ENCODE measurements at places on chromosomes 7 and 10.

GRCh38 chr7:142855756-142856564 lies 1.1 kb downstream of the EPHB6 start:
- DNase-seq = peak; percentile 37

DNA sequence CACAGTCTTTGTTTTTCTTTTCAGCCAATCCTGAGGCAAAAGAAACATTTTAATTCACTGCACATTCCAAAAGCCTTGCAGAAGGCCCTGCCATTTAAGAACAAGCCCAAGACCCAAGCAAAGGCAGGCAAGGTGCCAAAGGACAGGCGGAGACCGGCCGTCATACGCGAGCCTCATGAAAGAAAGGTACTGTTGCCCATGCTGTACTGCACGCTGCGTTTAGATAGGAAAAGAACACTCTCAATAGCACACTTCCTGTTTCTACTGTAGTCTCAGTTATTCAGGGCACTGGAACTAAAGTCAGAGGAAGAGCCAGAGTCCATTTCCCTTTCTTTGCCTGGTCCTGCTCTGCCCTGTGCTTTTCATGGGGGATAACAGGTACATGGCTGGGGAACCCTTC lies 47.6 kb downstream of the BMS1 start:
- no peak for DNase-seq

DNA sequence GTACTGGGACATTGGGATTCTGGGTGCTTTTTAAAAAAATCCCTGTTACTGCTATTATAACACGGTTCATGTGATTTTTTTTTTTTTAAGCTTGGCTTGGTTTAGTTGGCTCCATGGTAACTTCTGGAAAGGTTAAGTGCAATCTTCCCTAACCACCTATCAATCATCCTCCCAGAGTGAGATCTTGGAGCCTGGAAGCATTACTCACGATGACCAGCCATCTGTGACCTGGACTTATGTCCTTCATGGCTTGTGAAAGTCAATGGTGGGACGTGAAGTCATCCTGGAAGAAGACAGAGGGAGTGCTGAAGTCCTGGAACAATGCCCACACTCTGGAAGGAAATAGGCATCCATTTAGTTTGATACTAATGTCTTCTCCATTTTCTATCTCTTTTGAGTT lies 135.5 kb upstream of the FRMD4A start:
- peak; percentile 61 for DNase-seq

DNA sequence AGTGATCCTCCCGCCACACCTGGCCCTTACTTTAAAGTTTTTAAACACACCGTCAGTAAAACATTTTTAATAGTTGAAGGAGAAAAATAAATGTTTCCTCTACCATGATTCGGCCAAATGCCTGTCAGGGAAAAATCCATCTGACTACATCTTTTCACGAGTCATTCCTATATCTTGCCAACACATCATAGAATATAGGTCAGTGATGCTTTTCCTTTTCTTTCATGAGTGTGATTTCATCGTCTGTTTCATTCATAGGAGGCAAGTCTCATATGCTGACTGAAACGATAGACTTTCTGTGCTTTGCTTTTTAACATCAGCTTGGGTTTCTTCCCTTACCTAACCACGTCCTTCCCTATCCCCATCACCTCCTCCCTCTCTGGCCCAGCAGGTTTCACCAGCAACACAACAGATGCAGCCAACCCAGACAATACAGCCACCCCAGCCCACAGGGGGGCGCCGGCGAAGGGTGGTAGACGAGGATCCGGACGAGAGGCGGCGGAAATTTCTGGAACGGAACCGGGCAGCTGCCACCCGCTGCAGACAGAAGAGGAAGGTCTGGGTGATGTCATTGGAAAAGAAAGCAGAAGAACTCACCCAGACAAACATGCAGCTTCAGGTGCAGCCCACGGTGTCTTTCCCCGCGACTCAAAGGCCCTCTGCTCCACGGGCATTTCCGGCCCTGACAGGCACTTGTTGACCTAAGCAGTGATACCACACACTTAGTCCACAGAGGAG lies 149.2 kb downstream of the TRIL start:
- DNase-seq = peak; percentile 37

DNA sequence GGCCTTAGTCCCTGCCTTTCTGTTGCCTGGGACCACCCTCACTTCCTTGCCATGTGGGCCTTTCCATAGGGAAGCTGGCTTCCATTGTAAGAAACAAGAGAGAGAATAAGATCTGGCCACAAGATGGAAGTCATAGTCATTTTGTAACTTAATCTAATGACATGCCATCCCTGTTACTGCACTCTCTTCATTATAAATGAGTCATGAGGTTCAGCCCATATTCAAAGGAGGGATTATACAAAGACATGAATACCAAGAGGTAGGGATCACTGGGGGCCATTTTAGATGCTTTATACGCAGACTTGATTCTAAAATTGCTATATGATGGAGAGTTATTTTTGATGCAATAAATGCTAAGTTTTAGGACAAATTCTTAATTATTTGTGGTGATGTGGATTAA lies 75.2 kb upstream of the CELF2 start:
- no peak for DNase-seq

- no peak for DNase-seq
These were observed 4.6 kb downstream of the AQP1 start for GRCh38 chr7:30916255-30916654.

DNA sequence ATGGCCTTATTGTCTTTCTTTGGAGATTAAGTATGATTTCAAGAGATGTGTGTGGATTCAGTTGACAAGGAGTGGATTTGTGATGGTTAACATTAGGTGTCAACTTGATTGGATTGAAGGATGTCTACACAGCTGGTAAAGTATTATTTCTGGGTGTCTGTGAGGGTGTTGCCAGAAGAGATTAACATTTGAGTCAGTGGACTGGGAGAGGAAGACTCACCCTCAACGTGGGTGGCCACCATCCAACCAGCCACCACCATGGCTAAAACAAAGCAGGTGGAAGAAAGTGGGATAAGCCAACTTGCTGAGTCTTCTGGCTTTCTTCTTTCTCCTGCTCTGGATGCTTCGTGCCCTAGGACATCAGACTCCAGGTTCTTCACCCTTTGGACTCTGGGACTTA lies 76.1 kb downstream of the GPR37 start:
- no peak for DNase-seq

- DNase-seq = no peak
These were observed 51.8 kb downstream of the TMEM209 start for GRCh38 chr7:130153211-130153908.

DNA sequence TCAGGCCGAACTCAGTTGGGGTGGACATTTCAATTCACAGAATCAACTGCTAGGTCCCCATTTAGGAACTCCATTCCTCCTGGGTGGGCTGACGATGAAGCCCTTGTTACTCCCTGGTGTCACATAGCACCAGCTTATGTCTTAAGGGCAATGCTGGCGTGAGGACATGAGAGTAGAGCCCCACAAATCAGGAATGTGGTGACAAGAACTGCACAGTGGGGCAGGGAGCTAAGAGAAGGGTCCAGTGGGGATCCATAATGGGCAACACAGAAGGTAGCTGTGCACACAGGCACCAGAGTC lies 57.0 kb downstream of the LYZL1 start:
- no peak for DNase-seq

- DNase-seq = peak; percentile 12
These were observed 230.0 kb downstream of the PHF14 start for GRCh38 chr7:11203683-11204082.

GRCh38 chr7:139702313-139702731 lies 75.5 kb downstream of the HIPK2 start:
- DNase-seq = no peak

GRCh38 chr10:130394832-130395231 lies 258.6 kb downstream of the GLRX3 start:
- DNase-seq = no peak

DNA sequence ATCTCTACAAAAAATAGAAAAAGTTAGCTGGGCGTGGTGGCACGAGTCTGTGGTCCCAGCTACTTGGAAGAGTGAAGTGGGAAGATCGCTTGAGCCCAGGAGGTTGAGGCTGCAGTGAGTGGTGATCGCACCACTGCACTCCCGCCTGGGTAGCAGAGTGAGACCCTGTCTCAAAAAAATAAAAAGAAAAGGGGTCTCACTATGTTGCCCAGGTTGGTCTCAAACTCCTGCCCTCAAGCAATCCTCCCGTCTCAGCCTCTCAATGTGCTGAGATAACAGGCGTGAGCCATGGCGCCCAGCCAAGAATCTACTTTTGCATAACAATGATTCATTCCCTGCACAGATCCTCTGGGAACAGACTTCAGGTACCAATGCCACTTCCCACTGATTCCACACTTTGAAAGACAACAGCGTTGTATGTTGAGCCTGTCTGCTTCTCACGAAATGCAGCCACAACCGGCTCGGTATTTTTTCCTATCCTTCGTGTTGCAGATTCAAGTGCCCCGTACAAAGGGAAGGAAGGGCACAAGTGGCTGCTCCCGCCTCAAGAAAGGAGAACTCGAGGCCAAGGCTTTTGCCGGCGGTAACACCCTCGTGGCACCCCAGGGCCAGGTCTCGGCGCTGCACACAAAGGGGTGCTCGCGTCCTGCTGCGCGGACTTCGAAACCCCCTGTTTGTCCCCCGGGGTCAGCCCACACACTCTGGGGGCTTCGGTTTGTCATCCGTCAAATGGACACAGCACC lies 745 bp downstream of the DAGLB start:
- DNase-seq = peak; percentile 83

- DNase-seq = no peak
These were observed 60.1 kb upstream of the GPR26 start for GRCh38 chr10:123606006-123606405.

DNA sequence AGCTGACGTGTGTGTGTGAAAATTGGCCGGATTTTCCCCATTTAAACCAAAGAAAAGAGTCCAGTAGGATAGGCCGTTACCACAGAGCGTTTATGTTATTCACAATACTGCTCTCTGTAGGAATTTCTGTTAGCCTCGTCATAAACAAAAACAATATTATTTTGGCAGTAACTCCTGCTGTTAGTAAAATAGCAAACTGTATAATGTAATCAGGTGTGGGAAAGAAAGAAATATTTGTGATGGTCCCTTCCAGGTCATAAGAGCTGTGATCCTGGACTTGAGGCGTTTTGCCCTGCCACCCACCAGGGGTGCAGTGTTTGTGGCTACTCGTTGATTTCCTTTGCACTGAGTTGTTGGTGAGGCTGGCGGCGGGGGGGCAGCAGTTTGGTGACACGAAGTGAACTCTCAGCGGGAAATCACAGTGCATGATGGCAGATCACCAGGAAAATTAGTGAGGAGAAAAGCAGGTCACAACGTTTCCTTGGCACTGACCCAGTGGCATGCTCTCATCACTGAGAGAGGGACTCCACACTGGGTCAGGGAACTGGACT lies 2.8 kb downstream of the EEPD1 start:
- DNase-seq = peak; percentile 34

DNA sequence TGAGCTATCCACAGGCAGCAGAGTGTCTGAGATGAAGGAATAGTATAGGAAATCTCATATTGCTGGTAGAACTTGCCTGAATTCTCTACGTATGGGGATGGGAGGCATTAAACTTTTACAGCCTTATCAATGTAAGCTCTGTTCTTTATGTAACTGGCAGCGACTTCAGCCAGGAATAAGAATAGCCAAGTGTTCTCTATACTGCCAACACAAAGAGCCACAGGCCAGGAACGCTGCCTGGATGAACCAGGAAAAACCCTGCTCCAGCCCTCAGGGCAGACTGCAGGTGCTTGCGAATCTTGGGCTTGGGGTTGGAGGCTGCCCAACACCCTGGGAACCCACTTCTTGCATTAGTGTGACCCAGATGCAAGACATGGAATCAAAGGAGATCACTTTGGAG lies 6.1 kb upstream of the OLAH start:
- DNase-seq = no peak

DNA sequence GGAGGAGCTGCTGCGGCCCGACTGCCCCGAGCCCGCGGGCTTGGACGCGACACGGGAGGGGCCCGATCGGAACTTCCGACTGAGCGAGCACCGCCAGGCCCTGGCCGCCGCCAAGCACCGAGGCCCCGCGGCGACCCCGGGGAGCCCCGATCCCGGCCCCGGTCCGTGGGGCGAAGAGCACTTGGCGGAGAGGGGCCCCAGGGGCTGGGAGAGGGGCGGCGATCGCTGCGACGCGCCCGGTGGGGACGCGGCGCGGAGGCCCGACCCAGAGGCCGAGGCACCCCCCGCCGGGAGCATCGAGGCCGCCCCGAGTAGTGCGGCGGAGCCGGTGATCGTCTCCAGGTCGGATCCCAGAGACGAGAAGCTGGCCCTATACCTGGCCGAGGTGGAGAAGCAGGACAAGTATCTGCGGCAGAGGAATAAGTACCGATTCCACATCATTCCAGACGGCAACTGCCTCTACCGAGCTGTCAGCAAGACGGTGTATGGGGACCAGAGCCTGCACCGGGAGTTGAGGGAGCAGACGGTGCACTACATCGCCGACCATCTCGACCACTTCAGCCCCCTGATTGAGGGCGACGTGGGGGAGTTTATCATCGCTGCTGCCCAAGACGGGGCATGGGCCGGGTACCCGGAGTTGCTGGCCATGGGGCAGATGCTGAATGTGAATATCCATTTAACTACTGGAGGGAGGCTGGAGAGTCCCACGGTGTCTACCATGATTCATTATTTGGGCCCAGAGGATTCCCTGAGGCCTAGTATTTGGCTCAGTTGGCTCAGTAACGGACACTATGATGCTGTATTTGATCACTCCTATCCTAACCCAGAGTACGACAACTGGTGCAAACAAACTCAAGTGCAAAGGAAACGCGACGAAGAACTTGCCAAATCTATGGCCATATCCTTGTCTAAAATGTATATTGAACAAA lies 1.4 kb downstream of the OTUD1 start:
- peak; percentile 38 for DNase-seq

GRCh38 chr7:133985300-133985699 lies 141.8 kb upstream of the LRGUK start:
- DNase-seq = no peak

GRCh38 chr10:94104316-94105000 lies 110.7 kb downstream of the PLCE1 start:
- no peak for DNase-seq

- DNase-seq = peak; percentile 78
These were observed 728.5 kb downstream of the TNS3 start for GRCh38 chr7:46853451-46853850.

- DNase-seq = no peak
These were observed 9.3 kb downstream of the TCAF1 start for GRCh38 chr7:143892527-143893300.

GRCh38 chr7:43879477-43879876 lies 10.2 kb upstream of the MRPS24 start:
- DNase-seq = peak; percentile 75

DNA sequence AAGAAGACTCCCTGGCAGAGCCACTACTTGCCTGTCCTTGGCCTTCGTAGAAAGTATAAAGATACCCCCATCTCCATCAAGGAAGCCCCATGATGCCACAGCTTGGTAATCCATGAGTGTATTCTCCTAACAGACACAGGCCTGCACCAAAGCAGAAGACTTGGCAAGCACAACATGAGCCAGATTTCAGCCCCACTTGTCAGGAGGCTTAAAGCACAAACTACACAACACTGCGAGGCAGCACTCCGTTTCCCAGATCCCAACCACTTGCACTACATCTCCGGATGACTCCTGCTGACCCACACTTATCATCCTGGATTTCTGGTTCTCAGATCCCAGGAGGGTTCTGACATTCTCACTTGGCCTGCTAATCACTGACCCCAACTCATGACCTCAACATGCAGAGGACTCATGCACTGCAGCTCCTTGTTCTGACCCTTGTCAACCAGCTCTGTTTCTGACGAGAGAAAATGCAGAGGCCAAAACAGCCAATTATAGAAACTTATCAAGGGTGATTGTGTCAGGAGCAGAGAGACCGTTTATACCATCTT lies 100.8 kb downstream of the RELN start:
- DNase-seq = no peak

- DNase-seq = peak; percentile 63
These were observed 68.9 kb downstream of the MYOF start for GRCh38 chr10:93413252-93413689.

- DNase-seq = no peak
These were observed 276.2 kb upstream of the SEMA3C start for GRCh38 chr7:81195033-81195432.

Data from AG10803 (cell line).